CD4-positive, alpha-beta memory T cell (primary cell): ENCODE measurements at places on chromosomes 12 and 14. TPM values are rescaled to one million over a fixed set of nuclear protein-coding genes. Genes with fewer than 3 reads are reported as not detected.

SPSB2 gene
- polyA plus RNA-seq, result 25.5 TPM

TAS2R13 gene
- polyA plus RNA-seq, result not detected

- no peaks in the 10 kb centered on the region for H3K27me3 ChIP-seq
- DNase-seq, result no peak
- peaks cover 7% of the 10 kb centered on the region for H3K4me1 ChIP-seq
- no peak overlapping the region for H3K4me3 ChIP-seq
- no peak overlapping the region for H3K27ac ChIP-seq
- no peaks in the 10 kb centered on the region for H3K36me3 ChIP-seq
Observed at GRCh38 chr14:68598621-68599447, 194.0 kb downstream of the ZFP36L1 start.

DNA sequence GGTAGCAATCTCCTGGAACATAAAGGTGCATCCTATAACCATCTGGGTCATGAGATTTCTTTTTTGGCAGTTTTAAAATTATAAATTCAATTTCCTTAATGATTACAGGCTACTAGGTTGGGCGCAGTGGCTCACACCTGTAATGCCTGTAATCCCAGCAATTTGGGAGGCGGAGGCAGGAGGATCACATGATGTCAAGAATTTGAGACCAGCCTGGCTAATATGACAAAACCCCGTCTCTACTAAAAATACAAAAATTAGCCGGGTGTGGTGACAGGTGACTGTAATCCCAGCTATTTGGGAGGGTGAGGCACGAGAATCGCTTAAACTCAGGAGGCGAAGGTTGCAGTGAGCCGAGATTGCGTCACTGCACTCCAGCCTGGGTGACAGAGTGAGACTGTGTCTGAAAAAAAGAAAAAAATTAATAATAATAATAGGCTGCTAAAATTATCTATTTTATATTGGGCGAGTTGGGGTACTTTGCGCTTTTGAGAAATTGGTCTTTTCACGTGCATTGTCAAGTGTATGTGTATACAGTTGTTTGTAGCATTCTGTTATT lies 17.2 kb upstream of the ARF6 start:
- H3K27ac ChIP-seq, result no peak overlapping the region
- H3K4me3 ChIP-seq, result no peak overlapping the region
- no peaks in the 10 kb centered on the region for H3K27me3 ChIP-seq
- H3K4me1 ChIP-seq, result peaks cover 15% of the 10 kb centered on the region
- DNase-seq, result no peak

DNA sequence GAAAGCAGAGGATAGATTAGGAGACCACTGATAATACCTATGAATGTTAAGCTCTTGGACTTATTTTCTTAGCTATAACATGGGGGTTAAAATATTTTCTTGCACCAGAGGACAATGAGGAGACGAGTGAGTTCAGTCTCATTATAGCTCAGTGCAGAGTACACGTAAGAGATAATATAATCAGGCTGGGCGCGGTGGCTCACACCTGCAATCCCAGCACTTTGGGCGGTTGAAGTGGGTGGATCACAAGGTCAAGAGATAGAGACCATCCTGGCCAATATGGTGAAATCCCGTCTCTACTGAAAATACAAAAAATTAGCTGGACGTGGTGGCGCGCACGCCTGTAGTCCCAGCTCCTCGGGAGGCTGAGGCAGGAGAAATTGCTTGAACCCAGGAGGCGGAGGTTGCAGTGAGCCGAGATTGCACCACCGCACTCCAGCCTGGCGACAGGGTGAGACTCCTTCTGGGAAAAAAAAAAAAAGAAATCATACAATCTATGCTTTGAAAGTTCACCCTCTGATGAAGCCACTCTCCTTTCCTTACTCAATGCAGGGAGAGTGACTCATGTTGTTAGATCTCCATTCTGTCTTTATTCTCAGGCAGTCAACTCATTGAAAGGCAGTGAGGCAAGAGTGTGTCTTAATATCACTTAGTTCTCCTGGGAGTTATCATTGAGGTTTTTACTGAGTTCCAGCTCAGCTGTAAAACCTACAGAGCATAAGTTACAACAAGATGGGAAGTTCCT lies 134.2 kb downstream of the SYNE2 start:
- no peaks in the 10 kb centered on the region for H3K4me1 ChIP-seq
- H3K4me3 ChIP-seq, result no peak overlapping the region
- H3K27ac ChIP-seq, result no peak overlapping the region
- peaks cover 22% of the 10 kb centered on the region for H3K36me3 ChIP-seq
- DNase-seq, result no peak

DNA sequence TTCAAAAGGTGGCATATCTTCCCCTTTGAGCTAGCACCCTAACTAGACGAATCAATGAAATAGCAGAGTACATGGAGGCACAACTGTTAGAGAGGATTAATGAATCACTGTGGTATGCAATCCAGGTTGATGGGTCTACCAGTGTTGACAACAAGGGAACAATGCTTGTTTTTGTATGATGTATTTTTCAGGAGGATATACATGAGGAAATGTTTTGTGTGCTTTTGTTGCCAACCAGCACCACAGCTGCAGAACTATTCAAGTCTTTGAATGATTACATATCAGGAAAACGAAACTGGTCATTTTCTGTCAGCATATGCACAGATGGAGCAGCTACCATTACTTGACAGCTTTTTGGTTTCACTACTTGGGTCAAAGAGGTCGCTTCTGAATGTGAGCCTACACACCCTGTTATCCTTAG lies 142.6 kb downstream of the GPHN start:
- no peak overlapping the region for H3K4me3 ChIP-seq
- DNase-seq, result no peak
- no peak overlapping the region for H3K27ac ChIP-seq
- no peaks in the 10 kb centered on the region for H3K27me3 ChIP-seq
- H3K36me3 ChIP-seq, result no peaks in the 10 kb centered on the region

DNA sequence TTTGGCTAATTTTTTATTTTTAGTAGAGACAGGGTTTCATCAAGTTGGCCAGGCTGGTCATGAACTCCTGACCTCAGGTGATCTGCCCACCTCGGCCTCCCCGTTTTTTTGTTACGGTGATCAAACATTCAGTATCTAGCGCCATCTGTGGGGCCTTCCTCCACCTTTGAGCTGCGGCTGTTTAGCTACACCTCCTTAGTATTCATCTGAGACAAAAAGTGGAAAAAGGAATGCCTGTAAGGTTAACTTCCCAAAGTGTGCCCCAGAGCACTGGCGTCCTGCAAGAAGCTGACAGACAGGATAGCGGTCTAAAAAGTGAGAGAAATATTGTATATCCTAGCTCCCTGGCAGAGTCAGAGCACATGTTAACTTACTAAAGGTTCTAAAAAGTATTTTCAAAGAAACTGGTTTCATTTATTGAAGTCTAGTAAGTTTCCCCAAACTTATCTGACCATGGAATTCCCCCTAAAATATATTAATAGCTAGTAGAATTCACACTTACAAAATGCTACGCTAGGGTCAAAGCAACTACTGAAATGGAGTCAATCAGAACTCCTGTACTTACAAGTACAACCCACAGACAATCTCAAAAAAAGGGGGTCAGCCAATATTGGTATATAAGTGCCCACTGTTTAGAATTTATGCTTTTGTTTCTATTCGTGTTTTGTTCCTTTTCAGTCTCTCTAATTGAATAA lies 59.1 kb downstream of the DUSP16 start:
- no peaks in the 10 kb centered on the region for H3K36me3 ChIP-seq
- peaks cover 81% of the 10 kb centered on the region for H3K4me1 ChIP-seq
- peak; percentile 51 for DNase-seq
- H3K4me3 ChIP-seq, result no peak overlapping the region
- H3K27me3 ChIP-seq, result no peaks in the 10 kb centered on the region

SLC25A47 gene
- not detected for polyA plus RNA-seq

AQP6 gene
- not detected for polyA plus RNA-seq

DNA sequence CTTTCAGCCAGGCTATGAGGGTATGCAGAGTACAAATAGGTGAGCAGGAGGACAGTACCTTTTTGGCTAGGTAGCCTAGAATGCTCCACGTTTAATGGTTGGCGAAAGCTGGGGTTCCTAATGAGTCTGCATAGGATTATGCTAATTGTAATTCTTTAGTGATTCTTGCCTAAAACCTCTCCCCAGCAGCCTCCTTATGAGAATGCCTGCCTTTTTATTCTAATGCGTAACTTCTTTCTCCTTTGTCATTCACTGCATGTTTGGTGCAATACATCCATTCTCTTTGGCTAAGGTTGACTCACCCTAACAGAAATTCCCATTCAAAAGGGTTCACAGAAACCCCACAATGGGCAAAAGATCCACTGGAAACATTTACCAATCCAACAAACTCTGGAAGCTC lies 752.2 kb downstream of the FSCB start:
- DNase-seq, result no peak
- no peak overlapping the region for H3K4me3 ChIP-seq
- H3K36me3 ChIP-seq, result no peaks in the 10 kb centered on the region

GRCh38 chr14:104137297-104138097 lies 890 bp upstream of the KIF26A start:
- H3K4me3 ChIP-seq, result no peak overlapping the region
- H3K36me3 ChIP-seq, result no peaks in the 10 kb centered on the region
- H3K27me3 ChIP-seq, result peaks cover 13% of the 10 kb centered on the region
- H3K27ac ChIP-seq, result no peak overlapping the region

ACRBP gene
- not detected for polyA plus RNA-seq

GRCh38 chr12:121009741-121010140 lies 6.5 kb downstream of the C12orf43 start:
- peaks cover 46% of the 10 kb centered on the region for H3K36me3 ChIP-seq
- no peaks in the 10 kb centered on the region for H3K27me3 ChIP-seq
- no peaks in the 10 kb centered on the region for H3K4me1 ChIP-seq

RBMS2 gene
- 0.39 TPM for polyA plus RNA-seq

DNA sequence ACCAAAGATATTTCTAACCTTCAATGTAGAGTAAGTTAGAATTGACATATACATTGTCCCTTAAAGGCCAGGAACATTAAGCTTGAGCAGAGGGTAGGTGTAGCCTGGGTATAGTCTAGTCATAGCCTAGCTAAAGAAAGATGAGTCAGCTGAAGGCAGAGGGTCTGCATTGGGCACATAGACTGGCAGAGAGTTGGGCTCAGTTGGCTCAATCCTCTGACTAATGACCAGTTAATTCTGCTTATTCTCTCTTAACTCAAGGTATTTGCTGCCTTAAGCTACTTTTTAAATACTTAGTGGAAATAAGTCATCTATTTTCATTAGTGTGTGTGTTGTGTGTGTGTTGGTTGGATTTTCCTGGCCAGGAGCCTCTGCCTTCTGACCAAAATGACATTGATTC lies 467.1 kb downstream of the RAD51B start:
- no peaks in the 10 kb centered on the region for H3K36me3 ChIP-seq
- H3K4me3 ChIP-seq, result no peak overlapping the region
- H3K27me3 ChIP-seq, result no peaks in the 10 kb centered on the region
- peak overlapping the region; percentile 69 for H3K27ac ChIP-seq

PTPRR gene
- polyA plus RNA-seq, result not detected

GPD1 gene
- not detected for polyA plus RNA-seq

SLC5A8 gene
- not detected for polyA plus RNA-seq

DNA sequence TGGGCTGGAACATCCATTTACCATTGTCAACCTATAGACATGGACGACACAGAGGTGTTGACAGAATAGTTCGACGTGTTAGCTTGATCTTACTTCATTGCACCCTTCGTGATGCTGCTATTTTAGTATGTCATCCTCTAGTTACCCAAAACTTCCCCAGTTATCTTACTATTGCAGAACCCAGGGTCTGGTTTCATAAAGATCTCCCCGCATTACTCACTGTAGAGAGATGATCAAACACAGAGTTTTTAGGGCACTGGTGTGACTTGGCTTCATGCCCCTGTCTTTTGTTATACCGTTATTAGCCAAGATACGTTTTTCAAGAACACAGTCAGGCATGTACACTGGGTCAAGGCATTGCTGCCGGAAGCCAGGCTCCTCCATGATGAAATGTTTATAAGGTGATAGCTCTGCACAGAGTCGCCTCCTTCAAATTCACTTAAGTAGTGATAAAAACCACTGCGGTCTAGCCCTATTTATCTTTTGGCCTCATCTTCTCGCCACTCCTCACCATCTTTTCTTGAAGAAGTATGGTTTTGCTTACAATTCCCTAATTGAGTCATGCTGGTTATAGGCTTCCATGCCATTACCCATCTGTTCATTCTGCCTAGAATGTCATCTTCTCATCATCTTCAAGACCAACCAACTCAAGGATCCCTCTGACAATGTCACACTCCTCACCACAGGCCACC lies 1127.9 kb downstream of the VRK1 start:
- no peak overlapping the region for H3K27ac ChIP-seq
- no peaks in the 10 kb centered on the region for H3K36me3 ChIP-seq
- H3K4me3 ChIP-seq, result no peak overlapping the region
- no peaks in the 10 kb centered on the region for H3K27me3 ChIP-seq
- peak; percentile 1 for DNase-seq

GRCh38 chr12:88638388-88638787 lies 58.1 kb upstream of the KITLG start:
- no peak overlapping the region for H3K4me3 ChIP-seq
- DNase-seq, result no peak
- no peaks in the 10 kb centered on the region for H3K4me1 ChIP-seq

STYX gene
- 25.0 TPM for polyA plus RNA-seq

DNA sequence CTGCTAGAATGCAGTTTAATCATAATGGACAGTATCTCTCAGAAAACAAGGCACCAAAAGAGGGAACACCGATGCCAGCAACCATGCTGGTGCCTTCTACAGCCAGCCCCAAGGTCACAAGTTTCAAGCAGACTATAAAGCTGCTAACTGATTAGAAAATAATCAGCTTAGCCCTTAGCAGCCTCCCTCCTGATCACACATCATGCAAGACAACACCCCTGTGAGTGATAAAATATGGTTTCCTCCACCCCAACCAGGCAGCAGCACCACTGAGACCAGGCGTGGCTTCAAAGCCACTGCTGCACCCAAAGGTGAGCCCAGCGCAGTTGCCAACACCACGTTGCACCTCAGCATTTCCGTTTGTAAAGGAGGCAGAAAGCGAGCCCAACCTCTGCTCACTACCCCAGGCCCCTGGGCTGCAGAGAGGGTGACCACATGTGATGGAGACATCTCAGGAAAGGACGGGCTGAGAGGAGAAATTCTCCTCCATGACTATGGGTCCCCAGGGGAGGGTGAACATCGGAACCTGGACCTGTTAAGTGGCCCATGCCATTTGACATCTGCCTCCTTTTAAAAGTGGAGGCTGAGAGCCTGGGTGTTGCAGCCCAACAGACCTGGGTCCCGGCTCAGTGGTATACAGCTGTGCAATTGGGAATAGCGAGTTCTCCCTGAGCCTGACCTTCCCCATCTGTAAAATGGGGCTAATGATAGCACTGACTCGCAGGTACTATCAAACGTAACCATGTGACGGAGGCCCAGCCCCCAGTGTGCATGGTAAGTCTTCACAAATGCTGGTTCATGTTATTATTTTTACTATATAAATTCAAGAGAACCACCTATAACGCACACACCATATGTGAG lies 11.5 kb downstream of the ZFP36L1 start:
- peak overlapping the region; percentile 58 for H3K27ac ChIP-seq
- H3K27me3 ChIP-seq, result no peaks in the 10 kb centered on the region
- peak; percentile 79 for DNase-seq
- H3K4me3 ChIP-seq, result peak overlapping the region; percentile 2
- H3K4me1 ChIP-seq, result peaks cover 91% of the 10 kb centered on the region
- no peaks in the 10 kb centered on the region for H3K36me3 ChIP-seq

DNA sequence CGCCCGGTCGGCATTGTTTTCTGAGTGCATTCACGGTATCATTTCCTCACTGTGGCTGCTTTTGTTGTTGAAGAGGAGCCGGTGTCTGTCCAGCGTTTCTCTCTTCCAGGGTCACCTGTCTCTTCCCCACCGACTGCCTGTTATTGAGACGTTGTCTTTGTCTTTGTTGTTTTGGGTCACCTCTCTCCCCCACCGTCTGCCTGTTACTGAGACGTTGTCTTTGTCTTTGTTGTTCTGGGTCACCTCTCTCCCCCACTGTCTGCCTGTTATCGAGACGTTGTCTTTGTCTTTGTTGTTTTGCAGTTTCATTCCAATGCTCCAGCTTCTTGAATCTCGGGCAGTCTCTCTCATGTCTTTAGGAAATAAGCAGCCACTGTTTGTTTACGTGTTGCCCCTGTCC lies 69.9 kb downstream of the DDX51 start:
- no peak overlapping the region for H3K4me3 ChIP-seq
- peaks cover 61% of the 10 kb centered on the region for H3K36me3 ChIP-seq
- no peak for DNase-seq
- no peaks in the 10 kb centered on the region for H3K27me3 ChIP-seq
